Stimulated activated CD4-positive, alpha-beta T cell treated with anti-CD3 and anti-CD28 coated beads, TNF-alpha, amount 100 ng/mL, for 1 hour (primary cell): ENCODE measurements at places on chromosomes 12 and 14.

- no peak for DNase-seq
Measured at GRCh38 chr12:15788233-15789219, 662 bp downstream of the EPS8 start.

DNA sequence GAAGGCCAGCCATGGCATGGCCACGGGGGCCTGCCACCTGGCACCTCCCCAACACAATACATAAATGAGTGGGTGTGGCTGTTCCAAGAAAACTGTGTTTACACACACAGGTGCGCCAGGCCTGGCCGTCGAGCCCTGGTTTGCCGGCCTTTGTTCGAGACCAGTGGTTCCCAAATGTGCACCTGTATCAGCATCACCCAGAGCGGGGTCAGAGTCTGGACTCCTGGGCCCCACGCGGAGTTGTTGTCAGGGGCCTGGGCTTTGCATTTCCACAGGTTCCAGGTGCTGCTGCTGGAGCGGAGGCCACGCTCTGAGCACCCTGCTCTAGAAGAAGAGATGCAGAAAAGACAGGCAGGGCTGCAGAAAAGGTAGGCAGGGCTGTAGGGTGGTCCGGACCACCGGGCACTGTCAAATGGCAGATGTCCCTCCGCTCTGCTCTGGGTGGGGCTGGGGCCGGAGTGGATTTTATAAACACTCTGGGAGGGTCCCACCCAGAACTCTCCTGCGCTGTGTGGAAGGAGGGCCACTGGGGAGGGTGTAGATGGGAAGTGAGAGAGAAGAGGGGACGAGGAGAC lies 4.2 kb upstream of the ASPG start:
- DNase-seq, result no peak

DNA sequence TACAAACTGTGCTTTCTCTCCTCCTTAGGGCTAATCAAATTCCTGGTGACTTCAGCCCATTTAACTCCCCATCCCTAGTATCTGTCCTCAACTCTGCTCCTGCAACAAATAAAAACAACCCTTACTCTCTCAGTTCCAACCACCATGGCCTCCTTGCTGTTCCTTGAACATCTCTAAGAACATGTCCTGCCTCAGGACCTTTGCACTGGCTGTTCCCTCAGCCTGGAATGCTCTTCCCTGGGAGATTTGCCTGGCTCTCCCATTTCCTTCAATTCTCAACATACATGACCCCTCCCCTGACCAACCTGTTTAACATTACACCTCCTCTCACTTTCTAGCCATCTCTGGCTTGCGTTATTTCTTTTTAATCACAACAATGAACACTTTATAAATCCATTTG lies 170.5 kb downstream of the PTPN11 start:
- no peak for DNase-seq

DNA sequence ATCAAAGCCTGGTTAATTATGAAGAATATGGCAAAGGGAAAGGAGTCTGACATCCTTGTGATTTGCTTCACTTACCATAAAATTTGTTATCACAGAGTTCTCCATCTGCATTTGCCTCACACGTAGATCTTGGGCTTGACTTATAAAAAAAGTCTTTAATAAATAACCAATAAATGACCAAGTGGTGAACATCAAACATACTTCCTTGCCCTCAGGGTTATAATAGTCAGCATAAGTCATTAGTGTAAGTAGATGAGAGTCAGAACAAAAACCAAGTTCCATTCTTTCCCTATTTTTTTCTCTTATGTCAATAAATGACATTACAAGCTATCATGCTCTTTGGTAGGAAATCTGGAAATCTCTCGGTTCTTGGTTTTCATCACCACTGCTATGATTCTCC lies 635.4 kb upstream of the ATXN7L3B start:
- no peak for DNase-seq

DNA sequence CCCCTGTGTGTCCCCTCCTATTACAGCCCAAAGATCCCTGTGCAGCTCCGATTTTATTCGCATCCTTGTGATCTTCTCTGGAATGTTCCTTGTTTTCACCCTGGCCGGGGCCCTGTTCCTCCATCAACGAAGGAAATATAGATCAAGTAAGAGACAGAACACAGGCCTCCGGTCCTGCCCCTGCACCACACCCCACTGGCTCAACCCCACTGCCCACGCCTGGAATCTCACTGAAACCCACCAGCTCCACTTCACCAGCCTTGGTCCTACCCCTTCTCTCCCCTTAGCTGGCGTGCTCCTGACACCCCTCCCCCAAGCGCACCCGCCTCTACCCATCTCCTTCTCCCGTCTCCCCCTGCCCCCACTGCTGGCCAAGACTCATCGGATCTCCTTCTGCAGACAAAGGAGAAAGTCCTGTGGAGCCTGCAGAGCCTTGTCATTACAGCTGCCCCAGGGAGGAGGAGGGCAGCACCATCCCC lies 934 bp upstream of the TAPBPL start:
- DNase-seq, result no peak

- no peak for DNase-seq
Measured at GRCh38 chr14:96826818-96827217, 29.6 kb downstream of the VRK1 start.

- no peak for DNase-seq
Measured at GRCh38 chr14:75205591-75205990, 29.2 kb upstream of the TMED10 start.

DNA sequence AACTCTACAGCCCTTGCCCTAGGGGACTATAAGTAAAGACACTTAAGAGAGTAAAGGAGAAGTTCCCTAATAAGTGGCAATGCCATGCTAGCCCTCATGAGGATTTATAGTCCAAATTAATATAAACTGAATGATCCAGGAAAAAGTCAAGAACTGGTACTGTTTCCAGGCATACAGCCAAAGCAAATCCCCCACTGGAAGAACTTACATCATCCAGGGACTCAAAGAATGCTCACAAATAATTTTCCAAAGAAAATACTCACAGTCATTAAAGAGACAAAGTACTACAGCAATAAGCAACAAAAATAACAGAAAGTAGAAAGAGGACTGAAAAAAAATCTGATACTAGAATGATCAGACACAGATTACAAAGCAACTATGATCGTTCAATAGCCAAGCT lies 79.7 kb upstream of the RAP1B start:
- DNase-seq, result no peak

DNA sequence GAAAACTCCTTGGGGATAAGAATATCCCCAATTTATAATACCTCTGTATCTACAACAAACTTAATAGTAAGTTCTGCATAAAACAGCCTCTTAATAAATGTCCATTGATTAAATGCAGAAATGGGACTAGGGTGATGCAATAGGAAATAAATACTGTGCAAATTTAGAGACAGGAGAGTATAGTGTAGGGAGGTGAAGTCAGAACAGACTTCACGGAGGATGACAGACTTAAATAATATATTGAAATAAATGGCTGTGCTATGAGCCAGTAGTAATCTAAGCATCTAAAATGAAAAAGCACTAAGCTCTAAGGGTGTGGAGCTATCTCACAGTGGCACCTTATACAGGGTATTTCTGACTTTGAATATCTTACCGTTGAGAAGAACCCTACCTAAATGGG lies 265.3 kb downstream of the GRIN2B start:
- no peak for DNase-seq

- no peak for DNase-seq
Measured at GRCh38 chr12:55696796-55697462, 10.8 kb downstream of the ITGA7 start.

DNA sequence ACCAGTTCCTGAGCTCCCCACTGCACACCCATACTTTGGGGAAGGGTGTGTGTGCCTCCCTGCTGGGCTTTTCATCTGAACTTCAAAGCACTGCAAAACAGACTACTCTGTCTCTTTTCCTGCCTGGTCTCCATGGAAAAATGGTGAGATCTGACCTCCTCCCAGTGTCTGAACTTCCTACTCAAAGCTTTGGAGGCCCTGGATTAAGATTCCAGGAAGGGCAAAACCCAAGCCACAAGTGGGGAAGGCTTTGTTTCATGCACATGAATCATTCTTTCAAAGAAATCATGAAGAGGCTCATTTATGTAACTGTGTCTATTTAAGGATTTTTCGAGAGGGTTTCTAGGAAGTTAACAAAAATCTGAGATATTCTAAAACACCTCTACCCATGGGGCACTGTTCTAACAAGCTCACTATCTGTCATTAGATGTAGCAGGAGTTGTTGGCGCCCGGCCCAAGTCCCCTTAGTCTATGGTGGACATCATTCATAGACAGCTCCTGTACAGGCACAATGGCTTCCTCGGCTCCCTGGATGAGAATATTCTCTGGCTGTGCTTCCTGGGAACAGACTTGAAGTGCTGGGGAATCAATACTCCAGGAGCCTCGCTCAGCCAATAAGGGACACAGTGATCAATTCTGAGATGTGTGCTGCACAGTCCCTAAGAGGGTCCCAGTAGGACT lies 224.0 kb downstream of the KTN1 start:
- no peak for DNase-seq

DNA sequence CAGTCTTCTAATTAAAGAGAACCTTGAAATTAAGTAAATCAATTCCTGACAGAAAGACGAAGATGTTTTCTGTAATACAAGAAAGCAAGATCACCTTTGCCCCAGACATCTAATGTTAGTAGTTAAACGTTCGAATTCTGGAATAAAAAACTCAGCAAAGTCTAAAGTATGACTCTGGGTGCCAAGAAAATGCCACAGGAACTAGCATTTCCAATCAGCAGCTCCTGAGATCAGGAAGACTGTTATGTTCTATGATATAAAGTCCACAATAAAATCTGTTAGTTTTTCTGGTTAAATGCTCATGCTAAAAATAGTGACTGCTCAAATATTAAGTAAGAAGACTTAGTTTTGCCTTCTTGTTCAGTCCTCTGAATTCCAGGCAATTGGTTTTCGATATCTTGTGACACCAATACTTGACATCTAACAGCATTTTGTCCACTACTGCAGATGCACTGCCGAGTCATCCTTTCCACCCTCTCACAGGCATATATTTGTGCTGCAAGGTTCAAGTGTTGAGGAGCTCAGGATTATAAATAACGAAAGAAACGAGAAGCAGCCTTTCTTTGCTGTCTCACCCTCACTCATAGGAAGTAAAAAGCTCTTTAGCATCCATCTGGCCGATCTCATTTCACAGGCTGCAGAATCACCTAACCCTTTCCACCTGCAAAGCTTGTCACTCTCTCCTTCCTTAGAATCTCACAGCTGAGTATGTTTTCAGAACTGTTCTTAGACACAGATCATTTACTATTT lies 32.0 kb downstream of the SSH1 start:
- DNase-seq, result no peak

DNA sequence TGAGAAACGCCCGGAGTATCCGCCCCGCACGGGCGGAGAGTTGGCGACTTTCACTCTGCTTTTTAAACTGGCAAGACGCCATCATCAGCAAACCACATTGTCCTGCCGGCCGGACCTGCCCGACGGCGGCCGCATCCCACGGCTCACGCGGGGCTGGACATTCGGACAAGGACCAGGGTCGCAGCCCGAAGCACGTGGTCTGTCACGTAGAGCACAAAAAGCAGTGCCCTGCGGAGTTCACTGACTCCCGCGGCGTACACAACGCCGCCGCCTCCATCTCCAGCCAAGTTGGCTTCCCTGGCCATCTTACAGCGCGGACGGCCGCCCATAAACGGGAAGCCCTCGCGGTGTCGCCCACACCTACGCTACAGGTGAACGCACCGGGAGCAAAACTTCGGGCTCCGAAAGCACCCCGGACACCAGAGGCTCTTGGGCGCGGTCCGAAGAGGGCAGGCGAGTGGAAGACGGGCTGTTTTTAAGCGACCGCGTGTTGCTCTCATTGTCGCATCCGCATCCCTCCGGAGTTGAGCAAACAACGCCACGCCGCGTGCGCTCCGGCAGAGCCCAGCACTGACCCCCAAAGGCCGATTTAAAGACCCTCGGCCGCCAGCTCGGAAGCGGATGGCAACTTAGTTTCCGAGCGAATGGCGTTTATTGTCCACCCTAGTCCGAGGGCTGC lies 966 bp downstream of the SINHCAF start:
- DNase-seq, result peak; percentile 5

DNA sequence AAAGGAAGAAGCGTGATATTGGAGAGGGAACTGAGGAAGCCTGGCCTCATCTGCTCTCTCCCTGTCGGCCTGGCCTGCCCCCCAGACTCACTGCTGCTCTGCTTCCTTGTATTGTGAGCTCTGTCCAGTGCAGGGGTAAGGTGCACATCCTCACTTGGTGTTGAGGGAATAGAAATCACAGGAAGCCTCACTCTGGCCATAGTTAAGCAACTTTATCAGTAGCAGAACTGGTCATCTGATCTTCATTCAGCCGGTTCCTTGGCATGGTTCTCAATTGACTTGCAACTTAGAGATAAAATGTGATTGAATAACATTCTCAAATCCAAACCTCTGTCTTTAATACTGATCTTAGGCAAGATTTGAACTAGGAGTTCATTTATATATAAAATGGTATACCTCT lies 11.5 kb upstream of the CCDC175 start:
- DNase-seq, result no peak

GRCh38 chr14:76812093-76812421 lies 625 bp downstream of the ANGEL1 start:
- DNase-seq, result no peak

GRCh38 chr14:74583689-74584434 lies 28.2 kb downstream of the LTBP2 start:
- no peak for DNase-seq

DNA sequence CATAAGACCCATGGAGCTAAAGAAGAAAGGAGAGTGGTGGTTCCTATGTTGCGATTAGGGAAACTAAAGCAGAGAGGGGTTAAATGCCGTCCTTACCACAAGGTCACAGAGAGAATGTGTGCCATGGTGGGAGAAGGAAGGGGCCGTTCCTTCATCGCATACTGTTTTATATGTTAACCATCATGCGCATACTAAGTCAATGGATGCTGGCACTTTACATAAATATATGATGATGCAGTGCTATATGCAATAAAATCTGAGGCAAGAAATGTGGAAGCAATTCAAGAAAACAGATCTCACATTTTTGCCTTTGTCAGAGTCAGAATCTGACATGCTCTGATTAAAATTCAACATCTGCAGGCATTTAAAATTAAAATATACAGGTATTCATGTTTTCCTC lies 168.1 kb downstream of the BMP4 start:
- DNase-seq, result no peak

DNA sequence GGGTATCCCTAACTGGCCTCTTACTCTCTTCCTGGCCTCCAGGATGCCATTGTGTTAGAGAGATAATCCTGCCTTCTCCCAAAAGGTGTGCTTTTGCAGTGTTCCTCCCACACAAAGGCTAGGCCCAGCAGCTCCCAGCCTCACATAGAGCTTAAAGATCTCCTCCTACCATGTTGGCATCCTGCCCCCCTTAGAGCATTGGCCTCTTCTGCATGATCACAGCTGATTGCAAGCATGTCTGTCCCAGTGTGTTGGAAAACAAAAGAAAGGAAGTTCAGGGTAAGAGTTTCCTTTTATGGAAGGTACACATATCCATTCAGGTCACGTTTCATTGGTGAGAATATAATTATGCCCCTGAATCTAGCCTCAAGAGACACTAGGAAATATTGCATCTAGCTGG lies 405.4 kb downstream of the TMTC2 start:
- no peak for DNase-seq

DNA sequence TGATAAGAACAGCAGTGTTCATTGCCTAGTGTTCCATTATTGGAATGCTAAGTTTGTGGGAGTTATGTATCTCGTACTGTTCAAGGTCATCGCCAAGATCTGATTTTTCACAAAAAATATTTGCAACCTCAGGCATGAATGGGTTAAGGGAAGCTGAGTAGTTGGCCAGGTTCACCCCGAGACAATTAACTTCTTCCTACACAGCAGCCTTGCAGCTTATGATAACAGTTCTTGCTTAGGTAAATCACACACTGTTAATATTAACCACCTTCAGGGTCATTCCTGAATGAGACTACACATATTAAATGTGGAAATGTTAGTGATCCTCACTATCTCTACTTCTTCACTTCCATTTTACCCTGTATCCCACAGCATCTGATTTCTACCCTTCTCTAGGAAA lies 18.0 kb downstream of the FKBP11 start:
- no peak for DNase-seq
